ENCODE measurements at places on chromosomes 16 and 17.

GRCh38 chr17:76469076-76469990, 1.9 kb downstream of the AANAT start:
- DNase-seq, result no peak

DNA sequence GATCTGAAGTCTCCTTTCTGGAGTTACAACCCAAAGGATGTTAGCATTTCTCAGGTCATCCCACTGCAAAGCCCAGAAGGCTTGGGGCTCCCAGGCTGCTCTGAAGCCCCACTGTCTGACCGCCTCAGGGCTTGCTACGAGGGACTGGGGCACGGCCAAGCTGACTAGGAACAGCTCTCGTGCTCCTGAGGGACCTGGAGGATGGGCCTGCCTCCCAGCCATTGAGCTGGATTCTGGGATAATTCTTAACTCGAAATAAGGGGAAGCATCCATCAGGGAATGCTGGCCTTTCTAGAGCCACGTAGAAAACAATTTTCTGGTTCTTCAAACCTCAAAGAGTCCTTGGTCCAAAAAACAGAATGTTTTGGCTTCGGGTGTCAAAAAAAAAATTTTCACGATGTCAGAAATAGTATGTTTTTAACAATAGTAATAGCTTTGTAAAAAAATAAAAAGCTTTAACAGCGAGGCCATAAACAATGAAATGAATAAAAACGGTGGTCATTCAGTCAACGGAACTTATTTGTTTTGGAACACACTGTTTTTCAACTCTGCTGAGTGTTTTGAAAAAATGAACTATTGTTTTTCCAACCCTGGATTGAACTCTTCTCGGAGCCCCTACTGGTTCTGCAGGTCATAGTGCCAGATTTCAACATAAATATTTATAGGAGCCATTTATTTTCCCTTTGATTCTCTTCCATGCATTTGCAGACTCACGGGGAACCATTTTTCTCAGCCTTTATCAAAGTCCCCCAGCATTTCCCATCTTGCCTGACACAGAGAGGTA, 16.4 kb upstream of the HERPUD1 start:
- no peak for DNase-seq

- no peak for DNase-seq
These were observed 6.6 kb downstream of the CDK3 start for GRCh38 chr17:76007131-76007849.

DNA sequence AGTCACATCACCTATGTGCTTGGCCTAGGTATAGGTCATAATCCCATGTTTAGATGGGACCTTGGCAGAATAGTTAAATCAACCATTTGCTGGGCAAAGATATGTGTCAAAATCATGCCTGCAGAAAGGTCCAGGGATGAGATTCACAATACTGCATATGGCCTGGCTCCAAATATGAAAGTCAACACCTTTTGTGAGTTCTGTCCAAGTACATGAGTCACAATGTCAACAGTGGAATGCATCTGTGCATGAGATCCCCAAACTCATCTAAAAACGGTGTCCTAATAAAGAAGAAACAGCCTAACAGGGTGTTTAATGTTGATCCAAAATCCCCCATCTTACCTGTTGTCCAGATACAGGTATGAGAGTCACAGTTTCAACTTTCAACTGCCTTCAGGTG, 1847.5 kb downstream of the TP53TG3F start:
- no peak for DNase-seq

DNA sequence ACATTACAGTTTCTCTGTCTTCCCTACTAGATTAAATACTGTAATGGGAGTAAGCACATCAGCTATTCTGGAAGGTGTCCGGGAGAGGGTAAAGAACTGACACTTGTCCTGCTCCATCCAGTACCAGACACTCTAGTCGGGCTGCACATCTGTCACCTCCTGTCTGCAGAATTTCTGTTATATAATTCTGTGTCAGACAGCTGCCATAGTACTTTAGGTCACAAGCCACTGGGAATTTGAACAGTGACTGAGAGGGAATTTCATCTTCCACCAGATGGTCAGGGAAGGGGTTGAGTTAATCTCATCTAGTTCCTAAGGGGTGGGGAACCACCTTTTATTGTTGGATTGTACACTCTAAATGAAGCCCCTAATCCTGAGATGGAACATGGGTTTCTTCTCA, 58.6 kb upstream of the NUDT7 start:
- no peak for DNase-seq
